ENCODE measurements at places on chromosomes 2 and 18.

DNA sequence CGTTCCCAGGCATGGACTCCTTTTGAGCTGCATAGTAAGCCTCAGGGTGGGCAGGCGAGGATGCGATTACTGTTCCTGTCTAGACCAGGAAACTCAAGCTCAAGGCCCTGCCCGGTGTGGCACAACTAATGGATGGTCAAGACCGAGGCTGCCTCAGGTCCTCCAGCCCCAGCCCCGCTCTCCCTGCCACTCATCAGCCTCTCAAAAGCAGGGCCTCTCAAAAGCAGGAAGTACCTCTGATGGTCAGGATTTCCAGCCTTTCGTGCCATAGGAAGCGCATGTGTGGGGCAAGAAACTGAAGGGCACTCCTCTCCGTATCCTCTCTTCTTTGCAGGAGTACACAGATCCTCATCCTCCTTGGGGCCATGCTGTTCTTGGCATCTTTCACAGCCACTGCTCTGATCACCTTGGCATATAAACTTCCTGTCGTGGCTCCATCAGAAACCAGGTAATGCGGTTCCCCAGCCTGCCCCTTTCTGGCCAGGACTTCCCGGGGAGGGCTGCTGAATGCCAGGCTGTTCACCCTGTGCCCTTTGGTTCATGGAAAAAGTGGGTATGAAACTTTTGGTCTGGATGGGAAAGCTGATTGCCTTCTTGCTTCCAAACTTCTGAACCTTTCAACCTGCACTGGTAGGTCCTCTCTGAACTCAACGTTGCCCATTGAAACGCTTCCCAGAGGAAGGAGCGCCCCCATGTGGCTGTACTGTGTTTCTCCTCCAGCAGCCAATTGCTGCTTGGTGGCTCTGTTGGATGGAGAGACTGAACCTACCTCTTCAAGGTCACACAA lies 82.8 kb upstream of the SEC11C start:
- DNase-seq = no peak

DNA sequence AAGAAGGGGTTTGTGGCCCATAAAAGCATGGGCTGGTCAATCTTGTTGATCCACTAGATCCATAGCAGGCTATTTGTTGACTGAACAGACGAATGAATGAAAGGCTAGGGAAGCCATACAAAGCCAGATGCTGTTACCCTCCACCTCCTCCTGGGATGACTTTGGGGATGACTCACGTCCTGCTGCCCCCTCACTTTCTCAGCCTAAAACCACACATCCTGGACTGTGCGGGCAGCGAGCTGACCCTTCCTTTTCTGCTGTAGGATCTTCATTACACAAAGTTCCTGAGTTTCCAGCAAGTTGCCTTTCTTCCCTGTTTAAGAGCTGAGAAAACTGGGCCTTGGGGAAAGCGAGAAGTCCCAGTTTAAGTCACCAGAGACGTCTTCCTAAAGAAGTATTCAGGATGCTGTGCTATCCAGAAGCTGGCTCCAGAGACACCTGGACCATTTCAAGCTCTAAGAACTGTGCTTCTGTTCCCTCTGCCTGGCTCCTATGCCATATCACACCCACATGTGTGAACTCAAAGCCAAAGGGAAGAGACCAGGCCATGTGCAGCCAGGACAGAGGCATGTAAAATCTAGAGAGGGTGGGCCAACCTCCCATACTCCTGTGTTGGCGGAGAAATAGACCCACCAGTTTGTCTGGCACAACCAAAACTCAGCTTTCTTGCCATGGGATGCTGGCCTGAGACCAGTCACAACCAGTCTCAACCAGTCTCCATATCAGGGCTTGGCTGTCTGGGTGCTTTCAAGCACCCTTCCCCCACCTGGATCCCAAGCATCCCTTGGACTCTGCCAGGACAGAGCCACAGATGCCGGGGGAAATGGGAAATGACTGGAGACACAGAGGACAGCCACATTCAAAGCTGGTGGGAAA lies 4.7 kb upstream of the SLC20A1 start:
- no peak for DNase-seq

- no peak for DNase-seq
Measured at GRCh38 chr2:142822190-142822589, 55.3 kb upstream of the KYNU start.

DNA sequence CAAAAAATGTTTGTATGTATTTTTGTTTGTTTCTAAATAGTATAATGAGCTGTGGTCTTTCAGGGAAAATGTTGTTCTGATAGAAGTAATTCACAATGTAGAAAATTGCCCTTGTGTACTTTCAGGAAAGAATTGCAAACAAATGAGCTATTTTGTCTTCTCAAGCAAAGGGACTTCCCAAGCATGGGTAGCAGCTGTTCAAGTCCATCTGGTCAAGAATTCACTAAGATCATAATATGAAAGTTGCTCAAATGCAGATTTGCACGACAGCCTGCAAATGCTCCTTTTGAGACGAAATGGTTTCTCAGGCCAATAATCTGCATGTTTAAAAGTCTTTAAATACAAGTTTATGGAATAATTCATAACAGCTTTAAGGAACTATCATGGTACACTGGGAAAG lies 51.9 kb upstream of the HNMT start:
- no peak for DNase-seq

DNA sequence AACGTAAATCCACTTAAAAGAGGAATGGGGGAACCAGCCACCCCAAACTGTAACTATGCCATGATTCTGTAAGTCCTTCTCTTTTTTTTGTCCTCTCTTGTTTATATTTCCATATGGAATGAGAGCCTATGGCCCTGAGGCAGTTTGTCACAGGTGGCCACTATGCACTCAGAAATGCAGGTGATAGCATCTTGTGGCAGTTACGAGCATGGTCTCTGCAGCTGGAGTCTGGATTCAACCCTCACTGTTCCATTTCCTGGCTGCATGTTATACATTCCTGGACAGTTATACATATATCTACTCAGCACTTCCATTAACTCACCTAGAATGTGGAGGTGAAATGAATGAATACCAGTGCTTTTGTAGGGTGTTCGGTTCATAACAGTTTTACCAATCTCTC lies 291.5 kb upstream of the FANCL start:
- no peak for DNase-seq

- DNase-seq = no peak
Measured at GRCh38 chr18:57649556-57650500, 28.2 kb upstream of the NARS1 start.

DNA sequence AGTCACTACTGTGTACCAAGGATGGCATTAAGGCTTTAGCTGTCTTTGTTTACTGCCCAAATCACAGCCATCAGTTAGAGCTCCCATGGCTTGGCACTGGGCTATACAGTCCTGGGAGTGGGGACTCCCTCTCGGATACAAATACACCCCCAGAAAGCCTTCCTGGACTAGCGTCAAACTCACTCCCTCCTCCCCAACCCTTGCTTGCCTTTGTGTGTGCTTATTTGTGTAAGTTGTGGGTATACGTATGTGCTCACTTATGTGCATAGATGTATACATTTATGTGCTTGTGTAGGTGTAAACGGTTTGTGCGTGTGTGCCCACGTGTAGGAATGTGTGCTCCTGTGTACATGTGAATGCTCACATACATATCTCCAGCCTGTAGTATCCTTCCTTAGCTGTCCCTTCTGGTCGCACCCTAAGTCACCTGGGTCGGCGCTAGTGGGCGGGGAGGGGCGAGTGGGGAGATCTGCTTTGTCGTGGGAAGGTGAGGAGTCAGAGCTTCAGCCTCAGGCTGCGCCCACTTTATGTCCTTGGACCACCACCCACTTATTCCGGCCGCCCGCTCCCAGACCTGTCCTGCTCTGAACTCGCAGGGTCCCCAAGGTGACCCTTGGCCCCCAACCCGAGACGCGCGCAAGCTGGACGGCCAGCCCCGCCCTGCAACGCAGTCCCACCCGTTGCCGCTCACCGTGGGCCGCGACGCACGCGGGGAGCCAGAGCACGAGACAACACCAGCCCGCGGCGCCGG lies 461 bp downstream of the PRADC1 start:
- DNase-seq = no peak

GRCh38 chr2:54568876-54569321 lies 112.8 kb downstream of the SPTBN1 start:
- DNase-seq = no peak

Measured in stimulated activated CD4-positive, alpha-beta T cell treated with anti-CD3 and anti-CD28 coated beads, Interleukin-1b, Interleukin-23, amount 100 ng/mL, for 1 hour (primary cell).